ENCODE measurements at places on chromosomes 13 and 19.

GRCh38 chr19:24065865-24066604 lies 21.0 kb upstream of the ZNF254 start:
- DNase-seq, result no peak

GRCh38 chr19:16571822-16572331 lies 338 bp downstream of the SLC35E1 start:
- peak; percentile 28 for DNase-seq

GRCh38 chr19:37251308-37252229 lies 33.6 kb downstream of the ZNF383 start:
- DNase-seq, result peak; percentile 45

GRCh38 chr19:6464070-6464873 lies at the start of gene CRB3:
TSS of gene CRB3 (plus strand) at chr19:6464271. CDS start at chr19:6464702, 431 bp downstream.
- peak; percentile 54 for DNase-seq

GRCh38 chr13:109485136-109485794 lies 301.1 kb downstream of the IRS2 start:
- DNase-seq, result no peak

Measured in CD4-positive, alpha-beta T cell treated with Interleukin-15 for 4 hours (primary cell).